ENCODE measurements at places on chromosomes 3 and 15. TPM values are rescaled to one million over a fixed set of nuclear protein-coding genes. Genes with fewer than 3 reads are reported as not detected.

DNA sequence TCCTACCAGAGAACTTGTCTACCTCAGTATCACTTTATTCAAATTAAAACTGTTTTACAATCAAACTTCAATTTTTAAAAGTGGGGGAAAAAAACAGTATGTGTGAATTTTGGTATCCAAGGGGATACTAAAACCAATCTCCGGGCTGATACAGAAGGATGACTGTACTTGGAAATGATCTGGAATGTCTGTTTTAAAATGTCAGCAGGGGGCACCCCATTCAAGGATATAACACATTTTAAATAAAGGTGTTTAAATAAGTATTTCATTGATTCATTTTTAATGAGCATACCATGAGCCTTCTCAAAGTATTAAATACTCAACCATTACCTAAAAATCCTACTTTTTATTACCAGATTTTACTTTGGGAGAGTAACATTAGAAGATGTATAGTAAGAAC, 67.9 kb downstream of the ULK4 start:
- H3K4me3 ChIP-seq = no peak overlapping the region
- H3K36me3 ChIP-seq = no peaks in the 10 kb centered on the region
- no peak overlapping the region for H3K27ac ChIP-seq
- no peaks in the 10 kb centered on the region for H3K27me3 ChIP-seq
- H3K4me1 ChIP-seq = no peaks in the 10 kb centered on the region

- peak overlapping the region; percentile 31 for H3K27ac ChIP-seq
- H3K4me3 ChIP-seq = no peak overlapping the region
- H3K4me1 ChIP-seq = peaks cover 100% of the 10 kb centered on the region
- no peak for DNase-seq
- no peaks in the 10 kb centered on the region for H3K27me3 ChIP-seq
- no peaks in the 10 kb centered on the region for H3K36me3 ChIP-seq
Observed at GRCh38 chr15:89139613-89140499, 51.6 kb downstream of the ABHD2 start.

GRCh38 chr15:39230205-39230907, 350.5 kb upstream of the THBS1 start:
- no peaks in the 10 kb centered on the region for H3K27me3 ChIP-seq
- H3K4me3 ChIP-seq = no peak overlapping the region
- H3K4me1 ChIP-seq = peaks cover 6% of the 10 kb centered on the region
- H3K27ac ChIP-seq = no peak overlapping the region
- no peaks in the 10 kb centered on the region for H3K36me3 ChIP-seq

- H3K4me1 ChIP-seq = no peaks in the 10 kb centered on the region
- H3K4me3 ChIP-seq = no peak overlapping the region
- no peak for DNase-seq
- no peaks in the 10 kb centered on the region for H3K27me3 ChIP-seq
Observed at GRCh38 chr3:46289551-46289950, 47.3 kb downstream of the CCR3 start.

DNA sequence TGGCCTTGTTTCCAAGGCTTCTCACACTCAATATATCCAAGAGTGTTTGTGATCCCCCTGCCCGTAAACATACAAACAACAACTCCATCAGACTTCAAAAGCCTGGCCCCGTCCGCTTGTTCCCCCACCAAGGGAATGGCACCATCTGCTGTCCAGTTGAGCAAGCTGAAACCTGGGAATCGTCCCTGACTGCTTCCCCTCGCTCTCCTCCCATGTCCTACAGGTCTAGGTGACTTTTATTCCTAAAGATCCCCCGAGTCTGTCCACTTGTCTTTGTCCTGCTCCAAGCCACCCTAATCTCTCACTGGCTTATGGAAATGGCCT, 27.9 kb upstream of the FAM174B start:
- H3K4me3 ChIP-seq = no peak overlapping the region
- H3K4me1 ChIP-seq = peaks cover under 1% of the 10 kb centered on the region
- no peak overlapping the region for H3K27ac ChIP-seq
- no peaks in the 10 kb centered on the region for H3K36me3 ChIP-seq
- DNase-seq = peak; percentile 53

DNA sequence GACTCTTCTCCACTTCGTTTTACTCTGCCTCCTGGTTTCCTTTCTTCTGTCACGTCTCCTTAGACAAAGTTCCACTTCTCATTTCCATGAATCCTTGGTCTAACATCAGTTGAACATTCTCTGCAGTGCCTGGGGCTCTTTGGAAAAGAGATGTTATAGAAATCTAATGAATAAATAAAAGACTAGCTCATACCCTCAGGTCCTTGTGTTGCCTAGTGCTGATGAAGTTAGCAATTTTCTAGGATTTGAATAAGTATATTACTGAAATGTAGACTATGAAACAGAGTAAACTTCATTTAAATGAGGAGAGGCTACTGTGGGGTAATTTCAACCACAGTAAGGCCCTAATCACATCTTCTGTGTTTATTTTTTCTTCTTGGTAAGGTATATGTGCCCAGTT, 146.9 kb upstream of the CADPS start:
- H3K36me3 ChIP-seq = no peaks in the 10 kb centered on the region
- H3K27me3 ChIP-seq = no peaks in the 10 kb centered on the region
- no peak overlapping the region for H3K4me3 ChIP-seq
- no peak overlapping the region for H3K27ac ChIP-seq

- no peaks in the 10 kb centered on the region for H3K4me1 ChIP-seq
- no peaks in the 10 kb centered on the region for H3K27me3 ChIP-seq
- no peak overlapping the region for H3K4me3 ChIP-seq
- H3K36me3 ChIP-seq = no peaks in the 10 kb centered on the region
- H3K27ac ChIP-seq = no peak overlapping the region
- DNase-seq = no peak
Observed at GRCh38 chr3:17349093-17349492, 393.3 kb downstream of the TBC1D5 start.

DNA sequence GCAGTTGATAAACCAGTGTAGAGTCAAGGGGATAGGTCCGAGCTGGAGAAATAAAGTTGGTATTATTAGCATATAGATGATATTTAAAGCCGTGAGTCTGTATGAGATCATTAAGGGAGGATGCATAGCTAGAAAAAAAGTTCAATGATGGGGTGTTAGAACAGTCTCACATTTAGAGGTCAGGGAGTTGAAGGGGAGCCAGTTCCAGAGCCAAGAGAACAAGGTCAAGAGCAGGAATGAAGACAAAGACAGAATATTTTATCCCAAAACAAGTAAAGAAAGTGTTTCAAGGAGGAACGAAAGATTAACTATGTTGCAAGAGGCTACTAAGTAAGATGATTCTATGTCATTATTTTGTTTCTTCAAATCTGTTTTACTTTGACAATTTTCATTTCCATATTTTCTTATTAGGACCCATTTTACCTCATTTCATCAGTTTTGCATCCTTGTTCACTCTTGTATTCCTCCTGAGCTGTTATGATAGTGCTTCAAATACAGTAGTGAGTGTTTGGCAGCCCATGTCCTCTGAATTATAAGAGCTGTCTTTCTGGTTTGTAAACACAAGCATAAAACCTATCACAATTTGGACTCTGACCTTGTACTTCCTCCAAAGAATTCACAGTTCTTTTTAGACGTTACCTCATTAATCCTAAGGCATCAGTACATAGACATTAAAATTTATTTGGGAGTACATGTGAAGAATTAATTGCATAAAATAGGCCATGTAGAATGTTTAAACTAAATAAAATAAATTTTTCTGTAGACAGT, 695.7 kb upstream of the NECTIN3 start:
- H3K36me3 ChIP-seq = no peaks in the 10 kb centered on the region
- no peaks in the 10 kb centered on the region for H3K4me1 ChIP-seq
- no peaks in the 10 kb centered on the region for H3K27me3 ChIP-seq
- no peak overlapping the region for H3K27ac ChIP-seq
- DNase-seq = no peak

DNA sequence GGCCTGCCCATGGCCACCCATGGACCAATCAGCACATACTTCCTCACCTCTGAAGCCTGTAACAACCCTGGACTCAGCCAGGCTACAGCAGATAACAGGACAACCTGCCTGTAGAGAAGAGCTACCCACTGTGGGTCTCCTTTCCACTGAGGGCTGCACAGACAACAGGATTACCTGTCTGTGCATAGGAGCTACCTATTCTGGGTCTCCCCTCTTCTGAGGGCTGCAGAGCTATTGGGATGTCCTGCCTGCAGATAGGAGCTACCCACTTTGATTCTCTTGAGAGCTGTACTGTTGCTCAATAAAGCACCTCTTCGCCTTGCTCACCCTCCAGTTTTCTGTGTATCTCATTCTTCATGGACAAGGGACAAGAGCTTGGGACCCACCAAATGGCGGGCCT, 23.8 kb upstream of the CHST2 start:
- no peak overlapping the region for H3K27ac ChIP-seq
- no peaks in the 10 kb centered on the region for H3K27me3 ChIP-seq
- no peaks in the 10 kb centered on the region for H3K4me1 ChIP-seq
- no peak overlapping the region for H3K4me3 ChIP-seq

DNA sequence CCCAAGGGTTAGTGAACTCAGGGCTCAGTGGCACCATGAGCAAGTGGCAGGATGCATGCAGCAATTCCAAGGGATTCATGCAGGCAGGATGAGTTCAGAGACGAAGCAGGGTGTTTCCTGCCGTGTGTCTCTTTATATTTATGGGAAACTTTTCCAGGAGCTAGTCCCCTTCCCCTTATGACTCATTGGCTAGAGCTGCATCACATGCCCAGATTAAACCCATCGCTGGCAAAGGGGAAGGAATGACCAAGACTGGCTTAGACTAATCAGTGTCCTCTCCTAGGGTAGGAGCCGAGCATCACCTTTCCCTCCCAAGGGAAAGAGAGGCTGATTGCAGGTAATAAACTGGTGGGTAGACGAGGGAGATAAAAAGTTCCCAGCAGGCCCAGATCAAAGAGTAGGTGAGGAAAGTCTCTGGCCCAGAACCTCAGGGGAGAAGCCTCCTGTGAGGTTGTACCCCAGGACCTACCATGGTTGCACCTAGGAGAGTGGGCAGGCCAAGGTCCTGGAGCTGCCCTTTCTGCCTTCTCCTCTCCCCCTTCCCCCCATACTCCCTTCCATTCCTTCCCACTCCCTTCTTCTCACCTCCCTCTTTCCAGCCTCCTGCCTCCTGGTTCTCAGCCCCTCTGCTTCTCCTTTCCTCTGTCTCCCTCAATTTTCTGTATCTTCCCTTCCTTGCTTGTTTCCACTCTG, 67.8 kb upstream of the ITGA11 start:
- H3K27me3 ChIP-seq = no peaks in the 10 kb centered on the region
- no peak overlapping the region for H3K27ac ChIP-seq
- no peak for DNase-seq
- H3K36me3 ChIP-seq = no peaks in the 10 kb centered on the region
- H3K4me3 ChIP-seq = no peak overlapping the region
- no peaks in the 10 kb centered on the region for H3K4me1 ChIP-seq

- no peak overlapping the region for H3K4me3 ChIP-seq
- DNase-seq = no peak
- H3K36me3 ChIP-seq = no peaks in the 10 kb centered on the region
- H3K27me3 ChIP-seq = no peaks in the 10 kb centered on the region
Observed at GRCh38 chr3:173733029-173733652, 335.6 kb downstream of the NLGN1 start.

DNA sequence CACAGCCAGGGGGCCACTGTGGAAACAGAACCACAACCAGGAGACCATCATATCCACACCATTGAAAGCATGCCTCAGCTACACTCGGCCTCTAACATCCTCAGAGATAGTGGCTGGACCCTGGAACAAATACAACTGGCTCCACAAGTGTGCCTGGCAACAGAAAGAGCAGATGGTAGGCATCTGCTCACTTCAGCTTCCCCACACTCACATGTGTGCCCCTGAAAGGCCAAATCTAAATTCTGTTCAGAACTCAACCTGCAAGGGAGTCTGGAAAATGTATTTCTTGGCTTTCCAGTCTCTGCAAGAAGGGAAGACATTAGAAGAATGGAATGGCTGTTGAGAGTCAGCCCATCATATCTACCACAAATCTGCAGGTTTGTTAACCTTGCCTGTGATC, 54.7 kb upstream of the CTNNB1 start:
- H3K36me3 ChIP-seq = no peaks in the 10 kb centered on the region
- no peak overlapping the region for H3K4me3 ChIP-seq
- H3K4me1 ChIP-seq = no peaks in the 10 kb centered on the region
- no peaks in the 10 kb centered on the region for H3K27me3 ChIP-seq
- DNase-seq = no peak
- H3K27ac ChIP-seq = no peak overlapping the region

DNA sequence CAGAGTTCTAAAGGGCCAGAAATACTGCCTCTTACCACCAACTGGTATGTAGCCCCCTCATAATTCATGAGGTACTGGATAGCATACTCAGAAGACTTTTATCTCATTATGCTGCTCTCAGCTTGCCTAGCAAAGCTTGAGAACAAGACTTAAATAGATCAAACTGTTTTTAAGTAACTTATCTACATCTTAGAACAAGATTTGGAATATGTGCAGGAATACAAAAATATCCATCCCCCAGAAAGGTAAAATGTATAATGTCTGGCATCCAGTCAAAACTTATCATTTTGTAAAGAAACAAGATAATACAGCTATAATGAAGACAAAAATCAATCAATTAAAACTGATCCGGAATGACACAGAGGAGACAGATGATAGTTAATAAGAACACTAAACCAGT, 400.4 kb upstream of the TGFBR2 start:
- H3K4me3 ChIP-seq = no peak overlapping the region
- H3K27ac ChIP-seq = no peak overlapping the region
- no peaks in the 10 kb centered on the region for H3K36me3 ChIP-seq
- DNase-seq = no peak
- H3K27me3 ChIP-seq = no peaks in the 10 kb centered on the region

DNA sequence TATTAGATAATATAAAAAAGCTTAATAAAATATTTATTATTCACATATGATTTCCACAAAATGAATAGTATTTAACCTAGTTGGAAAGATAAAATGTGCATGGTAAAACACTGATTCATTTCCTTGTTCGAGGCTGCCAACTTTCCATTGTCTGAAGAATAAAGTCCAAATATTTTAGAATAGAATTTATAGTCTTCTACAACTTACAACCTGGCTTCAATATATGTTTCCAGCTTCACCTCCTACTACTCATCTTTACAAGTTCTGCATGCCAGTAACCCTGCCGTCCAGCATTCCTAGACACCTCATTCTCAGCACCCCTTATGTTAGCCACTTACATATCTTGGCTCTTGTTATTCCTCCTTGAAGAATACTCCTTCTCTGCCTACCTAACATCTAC, 244.5 kb downstream of the FGF12 start:
- peaks cover 2% of the 10 kb centered on the region for H3K4me1 ChIP-seq
- DNase-seq = no peak
- no peaks in the 10 kb centered on the region for H3K36me3 ChIP-seq
- no peaks in the 10 kb centered on the region for H3K27me3 ChIP-seq
- no peak overlapping the region for H3K27ac ChIP-seq

- peak overlapping the region; percentile 93 for H3K27ac ChIP-seq
- H3K27me3 ChIP-seq = no peaks in the 10 kb centered on the region
- peaks cover 51% of the 10 kb centered on the region for H3K4me1 ChIP-seq
- peak; percentile 16 for DNase-seq
- no peaks in the 10 kb centered on the region for H3K36me3 ChIP-seq
Observed at GRCh38 chr3:14536837-14537589, 3.1 kb downstream of the GRIP2 start.

The CLDN1 gene
- total RNA-seq = not detected

The ATRIP gene
- 5.0 TPM for total RNA-seq

The SPINT1 gene
- 0.69 TPM for total RNA-seq

The GPR171 gene
- total RNA-seq = 0.35 TPM

The GUCA1C gene
- 13.8 TPM for total RNA-seq

The RTP1 gene
- not detected for total RNA-seq

The ABTB1 gene
- total RNA-seq = 30.9 TPM

The IL17RC gene
- 29.2 TPM for total RNA-seq

The SGO1 gene
- total RNA-seq = 1.3 TPM

The CCDC66 gene
- 10.5 TPM for total RNA-seq

The NAALADL2 gene
- 6.6 TPM for total RNA-seq

The GOLGA8J gene
- total RNA-seq = not detected

The STIMATE gene
- 4.4 TPM for total RNA-seq

All from heart left ventricle (tissue), 16 donors.